ENCODE measurements at places on chromosomes 7 and 10.

- no peak for DNase-seq
Measured at GRCh38 chr7:154843670-154844237, 159.2 kb downstream of the PAXIP1 start.

DNA sequence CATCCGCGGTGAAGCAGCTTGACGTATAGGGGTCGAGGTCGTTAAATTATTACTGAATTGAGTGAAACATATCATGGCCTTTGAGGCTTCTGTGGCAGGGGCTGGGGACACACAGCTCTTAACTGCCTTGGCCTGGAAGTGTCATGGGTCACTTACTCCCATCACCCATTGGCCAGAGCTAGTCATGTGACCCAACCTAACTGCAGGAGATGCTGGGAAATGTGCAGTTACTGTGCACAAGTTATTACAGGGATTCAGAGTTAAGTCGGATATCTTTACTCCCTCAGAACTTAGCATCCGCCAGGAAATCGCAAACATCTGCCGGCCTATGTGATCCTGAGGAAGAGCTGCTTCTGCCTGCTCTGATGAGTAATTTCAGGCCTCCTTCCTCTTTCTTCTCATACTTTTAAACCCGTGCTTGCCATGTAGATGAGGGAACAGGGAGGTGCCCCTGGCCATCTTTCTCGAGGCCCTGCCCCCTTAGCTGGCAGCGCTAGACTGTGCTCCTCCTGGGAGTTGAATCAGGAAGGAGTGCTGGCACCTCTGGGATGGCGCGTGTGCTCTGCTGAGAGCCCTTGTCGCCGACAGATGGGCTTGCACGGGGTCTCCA, 203.6 kb downstream of the TCF7L2 start:
- DNase-seq: no peak

DNA sequence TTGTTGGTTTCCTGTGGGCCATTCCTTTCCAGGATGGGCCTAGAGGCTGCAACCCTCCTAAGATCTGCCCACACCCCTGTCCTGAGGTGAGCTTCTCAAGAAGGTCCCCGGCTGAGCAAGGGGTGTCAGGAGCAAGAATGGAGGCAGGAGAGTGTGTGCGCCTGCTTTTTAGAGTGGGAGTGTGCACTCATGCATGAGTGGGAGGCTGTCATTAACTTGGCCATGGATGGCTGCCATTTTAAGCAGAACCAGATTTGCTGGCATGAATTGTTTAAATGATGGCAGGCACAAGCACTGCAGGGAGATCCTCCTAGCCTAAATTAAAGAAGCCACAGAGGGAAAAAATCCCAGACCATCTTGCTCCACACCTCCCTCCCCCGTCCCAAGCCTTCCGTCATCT, 2.9 kb upstream of the SGPL1 start:
- DNase-seq: no peak

GRCh38 chr7:36527549-36527913, 137.9 kb downstream of the ANLN start:
- no peak for DNase-seq

DNA sequence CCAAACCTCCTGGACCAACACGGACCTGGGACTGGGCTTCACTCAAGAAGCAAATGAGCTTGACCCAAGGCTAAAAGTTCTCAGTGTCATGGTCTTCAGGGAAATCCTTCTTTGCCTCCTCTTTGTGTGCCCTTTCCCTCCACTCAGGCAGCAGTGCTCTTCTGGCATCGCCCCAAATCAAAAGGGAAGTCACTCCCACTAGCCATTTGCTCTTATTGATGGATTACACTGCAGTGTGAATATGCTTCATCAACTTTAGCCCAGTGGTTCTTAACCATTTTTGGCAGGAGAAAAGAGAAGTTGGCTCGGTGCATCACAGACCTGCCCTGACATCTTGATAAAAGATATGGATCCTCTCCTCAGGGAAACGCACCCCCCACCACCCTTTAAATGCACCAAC, 19.2 kb upstream of the IKZF1 start:
- DNase-seq: no peak

- DNase-seq: no peak
Measured at GRCh38 chr10:11678074-11678793, 63.9 kb upstream of the ECHDC3 start.

DNA sequence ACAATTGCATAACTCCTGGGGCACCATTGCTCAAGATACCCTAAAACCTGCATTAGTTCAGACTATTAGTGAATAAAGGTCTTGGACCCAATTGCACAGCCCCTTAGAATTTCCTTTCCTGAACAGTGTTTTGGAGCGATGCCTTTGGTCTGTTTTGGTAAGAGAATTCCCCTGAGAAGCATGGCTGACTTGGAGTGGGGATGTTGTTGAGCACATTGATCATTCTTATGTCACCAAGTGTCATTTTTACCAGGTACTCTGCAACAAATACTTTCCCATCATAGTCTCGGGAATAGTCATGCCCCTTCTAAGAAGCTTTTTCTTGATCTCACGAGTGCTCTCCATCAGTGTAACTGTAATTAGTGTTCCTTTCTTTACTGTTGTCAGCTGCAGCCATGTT, 229.7 kb downstream of the GFRA1 start:
- DNase-seq: no peak

DNA sequence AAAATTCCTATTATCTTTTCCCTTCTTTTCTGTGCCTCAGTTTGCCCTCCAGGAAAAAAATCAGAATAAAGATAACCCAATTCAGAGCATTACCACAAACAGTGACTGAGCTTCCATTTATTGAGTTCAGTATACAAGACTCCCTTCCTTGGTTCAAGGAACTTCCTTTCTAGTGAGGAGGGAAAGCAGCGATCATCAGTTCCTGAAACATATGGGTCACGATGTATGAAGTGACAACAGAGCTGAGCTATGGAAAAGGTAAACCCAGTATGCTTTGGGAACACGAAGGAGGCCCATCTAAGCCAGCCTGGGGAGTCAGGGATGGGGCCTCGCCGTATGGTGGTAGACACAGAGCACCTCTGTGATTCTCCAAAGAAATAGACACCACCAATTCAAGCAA, 15.8 kb downstream of the C10orf71 start:
- no peak for DNase-seq

GRCh38 chr7:71843676-71844075, 568.5 kb downstream of the CALN1 start:
- DNase-seq: no peak

DNA sequence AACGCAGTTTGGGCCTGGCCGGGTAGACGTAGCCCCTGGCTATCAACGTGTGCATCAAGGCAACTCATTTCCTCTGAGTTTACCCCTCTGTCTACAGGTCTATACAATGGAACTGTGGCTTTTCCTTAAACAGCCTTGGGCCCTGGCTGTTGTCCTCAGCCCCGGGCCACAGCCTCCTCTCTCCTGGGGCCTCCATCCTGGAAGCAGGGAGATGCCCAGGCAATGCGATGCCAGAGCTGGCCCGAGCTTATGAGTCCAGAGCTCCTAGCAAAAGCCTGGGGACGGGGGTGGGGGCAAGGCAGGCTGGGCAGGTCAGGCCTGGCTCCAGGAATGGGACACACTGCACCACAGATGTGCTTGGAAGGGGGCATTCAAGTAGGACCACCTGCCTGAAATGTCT, 89.6 kb upstream of the SMNDC1 start:
- DNase-seq: no peak

All from activated CD4-positive, alpha-beta T cell treated with anti-CD3 and anti-CD28 coated beads, Interleukin-2, amount 50 U/mL, for 1 hour (primary cell).